ENCODE measurements at places on chromosomes 6 and 20. TPM values are rescaled to one million over a fixed set of nuclear protein-coding genes. Genes with fewer than 3 reads are reported as not detected.

The DNMT3B gene
- total RNA-seq, result 8.0 TPM

GRCh38 chr20:2023151-2023550, 29.3 kb upstream of the PDYN start:
- H3K36me3 ChIP-seq, result no peaks in the 10 kb centered on the region
- H3K4me3 ChIP-seq, result no peak overlapping the region
- no peaks in the 10 kb centered on the region for H3K4me1 ChIP-seq
- H3K27me3 ChIP-seq, result peaks cover 80% of the 10 kb centered on the region
- H3K27ac ChIP-seq, result no peak overlapping the region

The PRPH2 gene
- not detected for total RNA-seq

- no peaks in the 10 kb centered on the region for H3K36me3 ChIP-seq
- H3K27me3 ChIP-seq, result peaks cover 69% of the 10 kb centered on the region
- no peaks in the 10 kb centered on the region for H3K4me1 ChIP-seq
Observed at GRCh38 chr20:61331543-61331942, 79.5 kb downstream of the CDH4 start.

GRCh38 chr6:118864341-118865099, 29.4 kb upstream of the ASF1A start:
- DNase-seq, result no peak
- no peaks in the 10 kb centered on the region for H3K27me3 ChIP-seq
- no peaks in the 10 kb centered on the region for H3K4me1 ChIP-seq
- no peak overlapping the region for H3K27ac ChIP-seq
- no peaks in the 10 kb centered on the region for H3K36me3 ChIP-seq

The LIN28B gene
- not detected for total RNA-seq

- no peaks in the 10 kb centered on the region for H3K4me1 ChIP-seq
- no peaks in the 10 kb centered on the region for H3K27me3 ChIP-seq
- no peak for DNase-seq
- H3K36me3 ChIP-seq, result no peaks in the 10 kb centered on the region
- H3K27ac ChIP-seq, result no peak overlapping the region
- H3K4me3 ChIP-seq, result no peak overlapping the region
Observed at GRCh38 chr6:1812034-1812433, 202.3 kb downstream of the FOXC1 start.

DNA sequence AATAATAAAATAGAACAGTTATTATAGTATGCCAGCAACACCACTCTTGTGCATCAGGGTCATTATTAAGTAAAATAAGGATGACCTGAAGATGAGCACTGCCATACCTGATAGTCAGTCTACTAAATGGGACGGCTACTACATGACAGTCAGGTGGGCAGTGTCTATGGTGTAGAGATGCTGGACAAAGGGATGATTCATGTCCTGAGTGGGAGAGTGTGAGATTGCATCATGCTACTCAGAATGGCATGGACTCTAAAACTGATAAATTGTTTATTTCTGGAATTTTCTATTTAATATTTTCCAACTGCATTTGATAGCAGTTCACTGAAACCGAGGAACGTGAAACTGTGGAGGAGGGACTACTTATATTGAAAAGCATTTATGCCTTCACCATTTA, 38.8 kb downstream of the SNX9 start:
- no peak for DNase-seq
- no peak overlapping the region for H3K4me3 ChIP-seq
- no peak overlapping the region for H3K27ac ChIP-seq
- H3K4me1 ChIP-seq, result no peaks in the 10 kb centered on the region
- H3K27me3 ChIP-seq, result no peaks in the 10 kb centered on the region

The RBPJL gene
- total RNA-seq, result not detected

The TRIM31 gene
- total RNA-seq, result not detected

GRCh38 chr6:7628479-7628878, 38.5 kb downstream of the SNRNP48 start:
- no peaks in the 10 kb centered on the region for H3K27me3 ChIP-seq
- no peaks in the 10 kb centered on the region for H3K36me3 ChIP-seq
- no peak overlapping the region for H3K4me3 ChIP-seq
- H3K4me1 ChIP-seq, result no peaks in the 10 kb centered on the region
- no peak overlapping the region for H3K27ac ChIP-seq
- DNase-seq, result no peak

- no peak overlapping the region for H3K4me3 ChIP-seq
- no peak for DNase-seq
- H3K27me3 ChIP-seq, result no peaks in the 10 kb centered on the region
- H3K36me3 ChIP-seq, result peaks cover 38% of the 10 kb centered on the region
- peaks cover 17% of the 10 kb centered on the region for H3K4me1 ChIP-seq
- no peak overlapping the region for H3K27ac ChIP-seq
Observed at GRCh38 chr6:37176268-37177076, 6.5 kb downstream of the PIM1 start.

GRCh38 chr6:101281266-101281665, 112.2 kb upstream of the GRIK2 start:
- H3K4me3 ChIP-seq, result no peak overlapping the region
- no peaks in the 10 kb centered on the region for H3K27me3 ChIP-seq
- H3K4me1 ChIP-seq, result peaks cover 14% of the 10 kb centered on the region
- DNase-seq, result peak; percentile 63
- no peaks in the 10 kb centered on the region for H3K36me3 ChIP-seq

DNA sequence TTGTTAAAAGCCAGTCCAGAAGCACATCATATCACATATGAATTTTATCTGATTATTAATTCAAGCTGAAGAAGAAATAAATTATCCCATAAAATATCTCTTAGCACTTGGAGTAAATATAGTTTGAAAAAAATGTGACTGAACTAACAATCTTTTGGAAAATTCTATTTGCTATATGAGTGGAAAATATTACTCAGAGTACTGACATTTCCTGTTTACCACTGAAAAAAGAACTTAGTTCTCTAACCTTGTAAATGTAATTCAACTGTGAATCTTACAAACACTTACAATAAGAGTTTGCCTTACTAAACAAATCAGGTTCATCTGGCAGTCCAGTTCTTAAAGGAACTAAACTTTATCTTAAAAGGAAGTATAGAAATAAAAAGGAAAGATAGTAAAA, 44.2 kb downstream of the MOXD1 start:
- H3K4me3 ChIP-seq, result no peak overlapping the region
- H3K4me1 ChIP-seq, result 0 out of 2 replicates have a peak, but pooled peaks cover 6% of the 10 kb centered on the region
- H3K36me3 ChIP-seq, result no peaks in the 10 kb centered on the region
- no peak overlapping the region for H3K27ac ChIP-seq

The LY6G5C gene
- total RNA-seq, result 2.6 TPM

DNA sequence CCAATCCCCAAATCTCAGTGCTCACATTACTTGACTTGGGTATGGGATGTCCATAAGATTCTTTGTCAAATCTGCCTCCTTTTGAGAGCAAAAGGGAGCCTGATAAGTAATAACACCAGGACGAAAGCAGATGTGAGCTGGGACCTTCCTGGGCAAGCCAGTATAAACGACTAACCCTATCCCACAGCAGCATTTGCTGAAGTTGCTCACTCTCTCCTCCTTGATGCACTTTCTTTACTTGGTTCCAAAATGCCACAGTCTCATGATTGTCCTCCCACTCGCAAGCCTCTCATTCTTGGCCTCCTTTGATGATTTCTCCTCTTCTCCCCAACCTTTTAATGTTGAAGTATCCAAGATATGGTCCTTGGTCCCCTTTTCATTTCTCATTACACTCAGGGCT, 44.7 kb upstream of the TAGAP start:
- no peak overlapping the region for H3K4me3 ChIP-seq
- H3K27ac ChIP-seq, result no peak overlapping the region
- no peaks in the 10 kb centered on the region for H3K27me3 ChIP-seq
- no peaks in the 10 kb centered on the region for H3K4me1 ChIP-seq
- no peak for DNase-seq

DNA sequence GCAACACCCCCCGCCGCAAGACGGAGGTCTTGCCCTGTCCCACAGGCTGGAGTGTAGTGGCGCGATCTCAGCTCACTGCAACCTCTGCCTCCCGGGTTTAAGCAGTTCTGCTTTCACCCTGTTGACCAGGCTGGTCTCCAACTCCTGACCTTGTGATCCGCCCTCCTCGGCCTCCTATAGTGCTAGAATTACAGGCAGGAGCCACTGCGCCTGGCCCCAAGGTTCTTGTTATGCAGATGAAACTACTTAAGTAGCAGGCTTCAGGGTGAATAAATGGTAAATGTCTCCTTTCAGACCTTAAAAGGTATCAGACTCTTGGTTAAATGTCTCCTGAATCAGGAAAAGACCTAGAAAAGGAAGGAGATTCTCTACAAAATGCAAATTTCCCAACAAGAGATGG, 95.4 kb upstream of the TMEM181 start:
- DNase-seq, result no peak
- H3K4me3 ChIP-seq, result no peak overlapping the region
- no peaks in the 10 kb centered on the region for H3K27me3 ChIP-seq

GRCh38 chr6:157667211-157668008, 155.6 kb upstream of the SNX9 start:
- no peaks in the 10 kb centered on the region for H3K27me3 ChIP-seq
- H3K36me3 ChIP-seq, result no peaks in the 10 kb centered on the region
- H3K27ac ChIP-seq, result no peak overlapping the region
- DNase-seq, result peak; percentile 41

DNA sequence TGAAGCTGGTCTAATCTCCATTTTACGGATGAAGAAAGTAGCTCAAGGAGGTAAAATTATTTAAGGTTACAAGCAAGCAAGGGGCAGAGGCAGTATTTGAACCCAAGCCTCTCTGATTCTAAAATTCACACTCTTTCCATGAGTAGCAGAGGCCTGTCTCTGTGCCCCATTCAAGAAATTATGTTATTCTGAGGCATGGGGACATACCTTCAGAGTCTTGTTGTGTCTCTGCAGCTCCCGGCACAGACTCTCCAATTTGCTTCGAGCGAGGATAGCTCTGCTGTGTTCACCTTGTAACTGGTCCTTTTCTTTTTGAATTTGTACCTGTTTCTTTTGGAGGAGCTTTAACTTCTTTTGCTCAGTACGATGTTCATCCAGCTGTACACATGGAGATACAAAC, 21.5 kb downstream of the TXLNB start:
- no peaks in the 10 kb centered on the region for H3K36me3 ChIP-seq
- H3K27ac ChIP-seq, result no peak overlapping the region
- no peak overlapping the region for H3K4me3 ChIP-seq
- no peaks in the 10 kb centered on the region for H3K4me1 ChIP-seq

DNA sequence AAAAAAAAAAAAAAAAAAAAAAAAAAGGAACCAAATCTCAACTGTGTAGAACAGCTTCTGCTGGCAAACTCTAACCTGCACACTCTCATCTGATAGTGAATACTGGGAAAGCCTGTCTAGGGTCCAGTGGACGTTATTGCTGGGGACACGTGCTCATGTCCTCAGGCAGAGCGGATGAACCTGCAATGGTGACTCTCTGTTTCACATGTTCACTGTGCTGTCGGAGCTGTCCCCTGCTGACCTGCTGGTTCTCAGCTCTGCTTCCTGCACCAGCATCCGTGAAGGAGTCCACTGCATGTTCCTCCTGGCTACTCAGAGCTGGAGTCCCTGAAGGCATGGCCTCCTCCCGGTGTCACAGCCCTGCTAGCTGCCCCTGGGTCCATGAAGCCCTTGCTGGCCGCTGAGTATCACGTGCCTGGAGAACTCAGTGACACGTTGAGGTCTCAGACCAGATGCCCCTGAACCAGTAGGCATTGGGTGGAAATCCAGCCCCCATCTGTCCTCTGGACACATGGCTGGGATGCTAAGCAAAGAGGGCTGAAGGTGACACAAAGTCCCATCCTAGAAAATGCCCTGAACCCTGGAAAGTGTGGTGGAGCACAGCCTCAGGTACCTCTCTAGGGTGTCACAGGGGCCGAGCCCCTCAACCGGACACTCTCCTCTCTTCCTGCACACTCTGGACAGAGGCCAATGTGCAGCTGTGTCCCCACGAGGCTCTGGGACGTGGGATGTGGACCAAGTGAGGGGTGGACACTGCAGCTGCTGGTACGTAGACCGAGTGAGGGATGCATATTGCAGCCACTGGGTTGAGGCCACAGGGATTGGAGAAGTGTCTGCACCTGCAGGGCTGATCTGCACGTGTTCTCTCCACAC, 54.9 kb upstream of the FRMD1 start:
- no peaks in the 10 kb centered on the region for H3K36me3 ChIP-seq
- peaks cover 94% of the 10 kb centered on the region for H3K27me3 ChIP-seq
- H3K4me1 ChIP-seq, result no peaks in the 10 kb centered on the region
- H3K27ac ChIP-seq, result no peak overlapping the region
- no peak overlapping the region for H3K4me3 ChIP-seq
- no peak for DNase-seq

The TPD52L2 gene
- 149 TPM for total RNA-seq

DNA sequence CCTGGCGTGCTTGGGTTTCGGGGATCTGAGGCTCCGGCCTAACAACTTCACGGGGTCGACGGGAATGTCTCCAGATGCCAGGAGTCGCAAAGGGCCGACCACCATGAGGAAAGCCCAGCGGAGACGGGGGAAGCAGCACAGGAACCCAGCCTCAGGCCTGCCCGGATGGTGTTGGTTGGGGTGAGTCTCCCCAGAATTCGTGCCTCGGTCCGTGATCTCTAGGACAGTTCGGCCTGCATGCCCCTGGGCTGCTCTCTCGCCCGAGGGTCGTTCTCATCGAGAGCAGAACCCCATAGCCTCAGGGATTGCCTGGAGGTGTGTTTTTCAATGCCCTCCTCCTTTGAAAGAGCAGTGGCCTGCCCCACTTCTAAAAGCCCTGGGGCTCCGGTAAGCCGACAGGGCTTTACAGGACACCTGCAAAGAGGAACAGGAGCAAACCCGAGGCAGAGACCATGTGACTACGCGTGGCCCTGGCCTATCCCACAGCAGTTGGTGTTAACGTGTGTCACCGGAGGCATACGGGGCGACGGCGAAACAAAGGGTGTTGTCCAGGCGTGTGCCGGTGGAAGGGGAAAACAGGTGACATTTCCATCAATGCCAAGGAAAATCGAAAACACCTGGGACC, 973.1 kb upstream of the DEFB115 start:
- peak overlapping the region; percentile 42 for H3K4me3 ChIP-seq
- H3K4me1 ChIP-seq, result no peaks in the 10 kb centered on the region
- H3K27ac ChIP-seq, result no peak overlapping the region
- no peak for DNase-seq

GRCh38 chr6:65117817-65118409, 589.1 kb downstream of the EYS start:
- DNase-seq, result no peak
- H3K4me1 ChIP-seq, result no peaks in the 10 kb centered on the region
- no peaks in the 10 kb centered on the region for H3K36me3 ChIP-seq
- H3K27me3 ChIP-seq, result no peaks in the 10 kb centered on the region

The VAPB gene
- 73.0 TPM for total RNA-seq

The PAX1 gene
- not detected for total RNA-seq

- DNase-seq, result no peak
- H3K4me1 ChIP-seq, result peaks cover 5% of the 10 kb centered on the region
- no peak overlapping the region for H3K27ac ChIP-seq
- H3K36me3 ChIP-seq, result no peaks in the 10 kb centered on the region
- H3K27me3 ChIP-seq, result no peaks in the 10 kb centered on the region
Observed at GRCh38 chr6:37033819-37034795, 28.7 kb downstream of the FGD2 start.

The SAMD10 gene
- total RNA-seq, result 14.4 TPM

- no peaks in the 10 kb centered on the region for H3K27me3 ChIP-seq
- H3K4me1 ChIP-seq, result no peaks in the 10 kb centered on the region
Observed at GRCh38 chr6:119764927-119765681, 415.5 kb upstream of the MAN1A1 start.

DNA sequence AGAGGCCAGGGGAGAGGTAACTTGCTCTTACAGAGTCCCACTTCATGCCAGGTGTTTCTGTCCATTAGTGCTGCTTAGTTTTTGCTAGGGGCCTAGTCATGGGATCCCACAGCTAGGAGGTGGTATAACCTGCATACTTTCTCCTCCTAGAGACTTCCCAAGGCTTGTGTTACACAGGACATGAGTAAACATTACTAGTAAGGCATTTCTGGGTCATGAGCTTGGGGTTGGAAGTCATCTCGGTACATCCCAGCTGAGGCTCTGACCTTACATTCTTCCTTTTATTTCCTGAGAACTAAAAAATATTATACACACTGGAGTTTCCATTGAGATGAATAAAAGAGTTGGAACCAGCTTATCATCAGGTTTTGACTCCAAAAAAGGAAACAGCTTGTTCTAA, 20.9 kb upstream of the PNPLA1 start:
- no peak for DNase-seq
- H3K4me3 ChIP-seq, result no peak overlapping the region
- H3K4me1 ChIP-seq, result peaks cover 50% of the 10 kb centered on the region
- H3K27me3 ChIP-seq, result no peaks in the 10 kb centered on the region
- peak overlapping the region; percentile 50 for H3K27ac ChIP-seq
